Stimulated activated CD4-positive, alpha-beta T cell treated with anti-CD3 and anti-CD28 coated beads, TNF-alpha, amount 100 ng/mL, for 4 hours (primary cell): ENCODE measurements at places on chromosomes 12 and 14.

DNA sequence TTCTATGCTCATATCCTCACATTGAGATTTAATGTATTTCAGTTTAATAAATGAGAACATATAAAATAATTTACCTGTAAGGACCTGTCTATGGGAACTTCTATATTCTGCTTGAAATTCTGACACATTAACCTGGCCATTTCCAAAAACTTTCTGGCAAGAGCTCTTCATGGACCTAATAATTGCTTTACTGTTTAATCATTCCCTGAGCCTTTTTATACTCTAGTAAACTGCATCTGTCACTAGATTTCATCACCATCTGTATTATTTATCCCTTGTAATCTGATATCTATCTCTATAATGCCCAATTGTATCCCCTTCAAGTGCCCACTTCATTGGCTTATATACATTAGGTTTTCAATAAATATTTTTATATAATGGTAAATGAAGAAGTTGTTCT, 327.7 kb downstream of the RAD51B start:
- no peak for DNase-seq

- no peak for DNase-seq
Measured at GRCh38 chr12:69044887-69045286, 111.9 kb upstream of the CPM start.

GRCh38 chr14:39370415-39370814, 61.8 kb downstream of the FBXO33 start:
- DNase-seq, result no peak

DNA sequence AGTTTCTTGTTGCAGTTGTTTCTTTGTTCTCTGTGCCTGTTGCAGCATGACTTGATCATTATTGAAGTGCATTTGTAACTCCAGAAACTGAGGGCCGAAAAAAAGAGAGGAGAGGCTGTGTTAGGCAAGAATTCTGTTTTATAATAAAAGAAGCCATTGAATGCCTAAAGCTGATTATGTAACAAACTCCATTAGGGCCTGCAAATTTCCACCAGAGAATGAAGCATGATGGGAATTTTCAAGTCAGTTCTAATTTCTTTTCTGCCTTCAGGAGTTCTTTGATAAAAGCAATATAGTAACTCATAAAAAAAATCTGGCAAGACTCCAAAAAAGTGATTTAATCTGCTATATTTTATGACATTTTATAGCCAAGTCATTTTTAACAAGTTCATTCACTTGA, 156.7 kb upstream of the RASSF8 start:
- no peak for DNase-seq

DNA sequence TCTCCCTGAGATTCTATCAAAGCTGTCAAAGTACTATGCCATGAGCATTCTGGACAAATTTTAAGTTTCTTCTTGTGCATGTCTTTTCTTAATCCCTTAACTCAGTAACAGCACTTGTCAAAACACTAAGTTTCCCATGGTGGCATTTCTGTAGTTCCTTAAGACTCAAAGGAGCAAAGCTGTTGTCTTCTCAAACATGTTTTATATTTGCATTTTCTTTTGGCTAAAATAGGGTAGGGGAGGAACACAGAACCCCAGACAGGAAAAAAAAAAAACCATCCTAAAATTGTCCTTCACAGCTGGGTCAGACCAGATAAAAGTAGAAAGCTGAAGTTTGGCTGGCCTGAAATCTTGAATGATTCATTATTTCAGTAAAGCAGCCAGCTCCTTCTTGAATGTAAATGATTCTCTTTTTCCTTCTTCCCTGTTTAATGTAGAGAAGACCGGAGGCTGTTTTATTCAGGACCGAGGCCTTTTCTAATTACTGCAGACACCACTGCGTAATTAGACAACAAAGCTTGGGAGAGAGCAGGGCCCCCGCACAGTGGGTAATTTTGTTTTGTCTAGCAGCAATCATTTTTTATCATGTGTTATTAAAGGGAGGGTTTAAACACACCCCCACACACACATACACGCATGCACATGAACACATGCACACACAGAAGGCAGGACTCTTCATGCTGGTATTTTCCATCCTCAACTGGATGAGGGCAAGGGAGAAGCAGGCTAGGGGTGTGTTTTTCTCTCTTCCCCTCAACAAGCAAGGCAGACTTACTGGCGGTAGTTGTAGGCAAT, 51.0 kb downstream of the PAH start:
- DNase-seq, result no peak

- peak; percentile 39 for DNase-seq
Measured at GRCh38 chr12:130775953-130776856, 60.1 kb upstream of the RIMBP2 start.

- no peak for DNase-seq
Measured at GRCh38 chr14:97213720-97214119, 416.5 kb downstream of the VRK1 start.
